Fibroblast of skin of right quadriceps (primary cell): ENCODE measurements at places on chromosomes 16 and 17.

DNA sequence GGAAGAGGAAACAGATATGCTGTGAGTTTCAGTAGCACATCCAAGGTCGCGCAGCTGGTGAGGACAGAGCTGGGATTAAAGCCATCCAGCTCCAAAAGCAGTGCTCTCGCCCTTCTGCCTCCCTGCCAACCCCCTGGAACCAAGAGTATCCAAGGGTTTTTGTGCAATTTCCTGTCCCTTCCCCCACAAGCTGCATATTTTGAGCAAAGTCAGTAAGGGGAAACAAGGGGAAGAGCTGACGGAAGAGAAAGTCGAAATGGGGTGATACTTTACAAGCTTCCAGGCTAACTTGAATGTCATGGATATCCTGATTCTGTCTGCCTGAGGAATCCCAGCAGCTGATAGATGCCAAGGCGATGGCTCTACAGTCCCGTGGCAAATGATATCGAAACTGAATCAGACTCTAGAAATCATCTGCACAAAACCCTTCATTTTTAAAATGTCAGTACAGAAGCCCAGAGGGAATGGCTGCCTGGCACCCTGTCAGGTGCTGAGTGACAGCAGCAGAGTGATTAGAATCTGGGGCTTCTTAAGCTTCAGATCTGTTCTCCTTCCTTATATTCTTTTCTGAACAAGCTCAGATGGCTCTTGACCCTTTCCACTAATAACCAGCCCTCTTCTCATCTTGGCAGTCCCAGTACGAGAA is 42.9 kb upstream of the TEKT3 start:
- peak; percentile 42 for DNase-seq

GRCh38 chr16:31216422-31217135 is at the start of gene PYDC1:
TSS of gene PYDC1 (minus strand) at chr16:31217135. CDS start at chr16:31217028, 107 bp downstream.
- no peak for DNase-seq

DNA sequence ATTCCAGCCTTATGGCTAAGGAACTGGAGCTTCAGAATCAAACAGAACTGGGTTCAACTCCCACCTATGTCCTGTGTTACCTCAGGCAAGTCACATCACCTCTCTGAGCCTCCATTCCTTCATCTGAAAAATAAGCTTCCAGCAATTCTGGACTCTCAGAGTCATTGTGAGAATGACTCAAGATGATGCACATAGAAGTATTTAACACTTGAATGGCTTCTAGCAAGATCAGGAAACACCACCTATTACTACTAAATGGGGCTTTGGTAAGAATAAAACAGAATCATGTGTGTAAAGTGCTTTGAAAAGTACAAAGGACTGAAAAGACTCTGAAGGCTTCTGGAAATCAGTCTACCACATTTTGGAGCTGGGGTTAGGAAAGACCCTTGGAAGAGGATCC is 30.8 kb upstream of the CALB2 start:
- no peak for DNase-seq

- DNase-seq = peak; percentile 41
Measured at GRCh38 chr16:11056090-11056992, 112.0 kb downstream of the CLEC16A start.

DNA sequence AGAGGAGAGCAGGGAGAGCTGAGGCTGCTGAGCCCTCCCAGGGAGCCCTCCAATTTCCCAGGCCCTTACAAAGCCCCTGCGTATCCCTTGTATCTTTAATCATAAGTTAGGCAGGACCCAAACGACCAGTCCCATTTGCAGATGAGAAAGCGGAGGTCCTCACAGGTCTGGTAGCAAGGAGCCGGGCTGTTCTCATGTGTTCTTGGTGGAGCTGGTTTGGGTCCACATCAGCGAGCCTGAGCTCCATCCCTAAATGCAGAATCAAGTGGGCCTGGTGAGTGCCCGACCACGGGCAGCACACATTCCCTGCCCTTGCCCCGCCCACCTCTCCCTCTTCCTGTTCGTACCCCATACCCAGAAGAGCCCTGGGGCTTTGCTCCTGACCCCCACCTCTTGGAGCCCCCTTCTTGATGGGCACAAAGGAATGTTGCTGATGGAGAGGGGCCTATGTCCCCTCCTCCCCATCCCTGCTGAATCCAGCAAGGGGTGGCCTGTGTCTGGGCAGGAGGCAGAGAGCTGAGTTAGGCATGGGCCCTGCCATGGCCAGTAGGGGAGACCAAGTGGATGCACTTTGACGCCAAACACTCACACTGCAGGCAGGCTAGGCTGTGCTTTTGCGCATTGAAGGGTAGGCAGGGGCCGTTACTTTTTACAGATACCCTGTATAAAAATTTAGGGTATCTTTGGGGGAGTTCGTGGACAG is 18.3 kb upstream of the ADCY7 start:
- DNase-seq = no peak

DNA sequence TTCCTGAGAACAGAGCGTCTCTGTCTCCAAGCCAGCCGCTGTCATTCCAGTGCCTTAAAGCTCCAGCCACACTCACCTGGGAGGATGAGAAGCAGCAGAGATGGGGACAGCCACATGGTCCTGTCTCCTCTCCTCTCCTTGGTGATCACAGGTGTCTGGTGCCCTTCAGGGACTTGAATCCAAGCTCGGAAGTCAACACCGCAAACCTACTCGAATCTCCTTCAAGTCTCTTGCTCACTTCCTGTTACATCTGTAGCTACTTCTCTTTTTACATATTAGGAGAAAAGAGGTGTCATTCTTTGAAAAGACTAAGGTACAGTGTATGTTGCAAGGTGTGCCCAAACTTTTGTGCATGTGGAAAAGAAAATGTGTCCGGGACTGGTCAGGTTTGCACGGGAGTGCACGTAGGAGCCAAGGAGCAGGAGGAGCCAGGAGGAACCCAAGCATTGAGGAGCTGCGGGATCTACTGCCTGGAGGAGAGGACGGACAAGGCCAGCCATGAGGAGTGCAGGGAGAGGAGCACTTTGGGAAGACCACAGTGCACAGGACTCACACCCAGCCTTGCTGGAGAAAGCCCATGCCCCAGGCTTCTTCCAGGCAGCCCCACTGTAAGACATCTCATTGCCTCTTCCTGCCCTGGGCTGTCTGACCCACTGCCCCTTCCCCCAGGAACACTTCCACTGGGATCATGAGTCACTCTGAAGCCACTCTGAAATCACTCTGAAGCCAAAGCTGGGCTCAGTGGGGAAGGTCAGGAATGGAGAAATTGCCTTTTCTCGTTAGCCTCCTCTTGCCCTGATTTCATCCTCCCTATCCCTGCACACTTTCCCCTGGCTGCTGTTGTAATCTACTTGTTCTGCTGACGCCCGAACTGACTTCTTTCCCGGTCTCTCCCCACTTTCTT is at the start of gene CD300LD:
Gene CD300LD, minus strand, starts transcription at position 197 of the 904 bp plus-strand sequence. Its CDS starts 81 bp downstream, at position 116.
- DNase-seq = no peak

GRCh38 chr16:78896280-78896679 is 704.3 kb downstream of the MAF start:
- no peak for DNase-seq

DNA sequence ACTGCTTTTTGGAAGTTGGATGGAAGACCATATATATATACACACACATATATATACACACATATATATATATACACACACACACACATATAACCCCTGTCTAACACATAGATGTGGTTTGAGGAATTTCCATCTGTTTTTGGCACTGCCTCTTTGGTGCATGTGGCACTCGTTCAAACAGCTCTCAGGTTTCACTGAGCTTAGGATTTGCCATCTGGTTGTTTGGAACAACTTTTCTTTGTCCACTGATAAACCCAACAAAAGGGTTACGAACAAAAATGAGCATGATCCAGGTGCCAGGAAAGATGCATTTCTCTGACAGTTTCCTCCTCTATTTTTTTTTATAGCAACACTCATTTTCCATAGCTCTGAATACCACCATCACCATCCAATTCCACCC is 14.6 kb upstream of the KCNJ16 start:
- no peak for DNase-seq

DNA sequence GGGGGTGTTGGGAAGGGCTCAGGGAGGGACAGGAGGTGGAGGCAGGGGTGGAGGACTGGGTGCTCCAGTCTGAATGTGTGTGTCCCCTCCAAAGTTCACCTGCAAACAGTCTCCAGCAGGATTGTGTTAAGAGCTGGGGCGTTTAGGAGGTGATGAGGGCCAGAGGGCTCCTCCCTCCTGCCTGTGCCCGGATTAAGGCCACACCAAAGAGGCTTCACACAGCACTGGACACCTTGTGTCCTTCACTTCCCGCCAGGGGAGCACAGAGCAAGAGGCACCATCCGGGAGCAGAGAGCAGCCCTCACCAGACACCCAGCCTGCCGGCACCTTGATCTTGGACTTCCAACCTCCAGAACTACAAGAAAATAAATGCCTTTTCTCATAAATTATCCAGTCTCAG is 30.2 kb upstream of the ENPP7 start:
- no peak for DNase-seq

GRCh38 chr16:15857724-15858560 is 1.1 kb upstream of the MYH11 start:
- DNase-seq = peak; percentile 52

DNA sequence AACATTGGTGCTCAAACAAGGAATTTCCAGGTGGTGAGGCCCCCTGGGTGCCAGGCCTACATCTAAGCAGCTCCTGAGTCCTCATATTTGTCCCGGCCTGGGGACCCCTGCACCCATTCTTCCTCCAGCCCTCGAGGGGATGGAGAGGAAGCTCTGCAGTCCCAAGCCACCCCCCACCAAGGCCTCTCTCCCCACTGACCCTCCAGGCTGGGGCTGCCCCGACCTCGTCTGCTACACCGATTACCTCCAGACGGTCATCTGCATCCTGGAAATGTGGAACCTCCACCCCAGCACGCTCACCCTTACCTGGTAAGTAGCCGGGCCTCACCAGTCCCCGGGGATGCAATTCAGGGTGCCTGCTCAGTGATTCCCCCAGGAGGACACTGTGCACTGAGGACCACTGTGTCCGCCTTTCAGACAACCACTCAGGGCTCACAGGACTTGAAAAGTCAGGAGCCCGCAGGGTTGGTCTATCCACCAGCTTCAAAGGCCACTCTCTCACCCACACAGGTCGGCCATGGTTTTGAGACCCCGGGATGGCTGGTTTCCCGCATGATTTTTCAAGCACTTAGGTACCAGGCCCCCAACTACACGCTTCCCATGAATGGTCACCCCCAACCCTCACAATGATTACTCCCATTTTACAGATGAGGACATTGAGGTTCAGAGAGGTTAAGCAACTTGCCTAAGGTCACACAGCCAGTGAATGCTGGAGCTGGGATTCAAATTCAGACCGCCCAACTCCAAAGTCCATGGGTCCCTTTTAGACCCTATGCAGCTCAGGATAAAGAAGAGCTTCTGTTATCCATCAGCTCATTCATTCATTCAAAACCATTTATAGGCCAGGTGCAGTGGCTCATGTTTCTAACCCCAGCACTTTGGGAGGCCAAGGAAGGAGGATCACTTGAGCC is 32.4 kb downstream of the IL21R start:
- DNase-seq = no peak

GRCh38 chr17:48285614-48286013 is 144.4 kb downstream of the SKAP1 start:
- DNase-seq = no peak

DNA sequence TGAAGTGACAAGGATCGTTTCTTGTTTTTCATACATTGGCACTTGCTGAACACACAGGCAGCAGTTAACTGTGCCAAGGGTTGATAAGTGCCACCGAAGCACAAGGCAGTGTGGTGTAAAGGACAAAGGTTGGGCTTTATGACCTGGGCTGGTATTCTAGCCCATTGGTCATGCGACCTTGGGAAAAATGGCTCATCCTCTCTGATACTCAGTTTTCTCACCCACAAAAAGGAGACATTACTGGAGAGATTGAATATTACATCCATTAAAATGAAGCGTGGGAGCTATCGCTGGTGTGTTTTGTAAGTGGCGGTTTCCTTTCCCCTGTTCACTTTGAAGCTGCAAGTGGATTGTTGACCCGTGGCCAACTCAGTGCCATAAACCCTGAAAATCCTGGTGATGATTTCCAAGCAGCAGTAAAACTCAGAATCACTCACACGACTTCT is 216.9 kb downstream of the HAPSTR1 start:
- DNase-seq = no peak

GRCh38 chr17:7444682-7445618 is at the start of gene CHRNB1:
TSS of gene CHRNB1 (plus strand) at chr17:7445061. CDS start at chr17:7445128, 67 bp downstream.
- DNase-seq = no peak

GRCh38 chr16:61969077-61969382 is 67.2 kb downstream of the CDH8 start:
- peak; percentile 0 for DNase-seq

DNA sequence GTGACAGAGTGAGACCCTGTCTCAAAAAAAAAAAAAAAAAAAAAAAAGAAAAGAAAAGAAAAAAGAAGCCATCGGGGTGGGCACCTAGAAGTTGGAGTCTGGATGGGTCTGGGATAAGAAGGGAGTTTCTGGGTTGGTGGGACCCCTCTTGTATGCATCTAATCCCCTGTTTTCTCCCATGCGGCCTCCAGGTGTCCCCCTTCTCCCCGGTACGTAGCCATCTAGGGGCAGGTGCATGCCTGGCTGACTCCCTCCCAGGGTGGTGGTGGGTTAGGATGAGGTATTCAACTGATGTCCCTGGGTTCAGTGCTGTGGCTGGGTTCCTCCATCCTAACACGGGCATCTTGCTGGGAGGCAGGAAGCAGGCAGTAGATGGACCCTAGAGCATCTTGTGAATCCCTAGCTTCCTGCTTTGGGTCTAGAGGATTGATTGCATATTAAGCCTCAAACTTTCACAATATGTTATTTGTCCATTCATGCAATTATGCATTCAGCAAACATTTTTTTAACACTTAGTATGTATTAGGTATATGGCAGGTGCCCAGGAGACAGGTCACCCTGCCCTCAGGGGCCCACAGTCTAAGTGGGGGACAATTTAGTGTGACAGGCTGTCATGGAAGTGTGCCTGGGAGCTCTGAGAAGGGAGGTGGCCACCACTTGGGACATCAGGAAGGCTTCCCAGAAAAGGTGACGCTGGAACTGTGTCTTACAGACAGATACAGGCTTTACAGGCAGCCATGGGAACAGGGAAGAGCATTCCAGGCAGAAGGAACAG is 13.1 kb downstream of the FMNL1 start:
- no peak for DNase-seq

DNA sequence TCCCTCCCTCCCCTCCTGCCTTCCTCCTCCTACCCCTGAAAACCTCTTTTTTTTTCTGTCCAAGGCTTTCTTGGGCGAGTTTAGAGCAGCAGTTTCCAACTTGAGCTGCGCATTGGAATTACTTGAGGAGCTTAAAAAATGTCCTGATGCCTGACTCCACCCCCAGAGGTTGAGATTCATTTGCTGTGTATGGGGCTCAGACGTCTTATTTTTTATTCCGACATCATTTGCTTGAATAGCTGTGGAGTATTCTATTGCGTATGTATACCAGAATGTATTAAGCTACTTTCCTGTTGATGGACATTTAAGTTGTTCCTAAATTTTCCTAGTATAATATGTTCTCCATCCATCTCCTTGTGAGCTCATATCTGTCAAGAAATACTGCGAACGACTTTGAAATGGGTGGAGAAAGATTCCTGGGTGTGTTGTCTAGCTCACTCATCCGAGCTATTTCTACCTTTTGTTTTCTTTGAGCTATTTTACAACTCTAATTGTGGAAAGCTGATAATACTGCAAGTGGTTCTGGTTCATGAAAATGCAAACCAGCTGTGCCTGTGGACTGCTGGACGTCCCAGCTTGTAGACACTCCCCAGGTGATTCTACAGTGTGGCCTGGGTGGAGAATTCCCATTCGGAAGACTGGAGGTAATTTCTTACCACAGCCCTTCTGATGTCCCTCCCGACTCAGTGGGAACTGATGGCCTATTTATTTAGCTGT is 40.5 kb downstream of the CMIP start:
- DNase-seq = no peak

GRCh38 chr17:65850486-65850885 is 289.0 kb upstream of the AXIN2 start:
- DNase-seq = peak; percentile 57

- DNase-seq = no peak
Measured at GRCh38 chr17:37521821-37522220, 32.1 kb downstream of the DUSP14 start.
